ENCODE measurements at places on chromosomes 16 and 17.

- DNase-seq = no peak
These were observed 8.1 kb downstream of the COX6A2 start for GRCh38 chr16:31420037-31420436.

DNA sequence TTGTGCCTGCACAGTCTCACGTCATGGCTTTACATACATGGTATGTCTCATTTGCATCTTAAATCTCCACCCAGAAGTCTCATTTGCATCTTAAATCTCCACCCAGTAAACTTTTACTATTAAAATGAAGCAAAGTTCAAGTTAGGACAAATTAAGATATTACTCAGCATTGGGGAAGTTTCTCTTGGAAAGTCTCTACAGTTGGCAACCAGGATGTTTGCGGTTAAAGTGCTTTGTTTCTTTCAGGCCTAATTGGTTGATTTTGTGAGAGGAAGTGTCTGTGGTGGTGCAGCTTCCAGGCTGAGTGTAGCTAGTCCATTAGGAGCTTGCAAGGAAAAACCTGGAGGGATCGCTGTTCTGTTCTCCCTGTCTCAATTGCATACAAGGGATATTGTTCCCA, 1373.3 kb upstream of the GOT2 start:
- DNase-seq = no peak

GRCh38 chr16:70561623-70562022, 38.0 kb downstream of the SF3B3 start:
- DNase-seq = no peak

GRCh38 chr16:27517664-27518063, 32.0 kb downstream of the GTF3C1 start:
- DNase-seq = no peak

DNA sequence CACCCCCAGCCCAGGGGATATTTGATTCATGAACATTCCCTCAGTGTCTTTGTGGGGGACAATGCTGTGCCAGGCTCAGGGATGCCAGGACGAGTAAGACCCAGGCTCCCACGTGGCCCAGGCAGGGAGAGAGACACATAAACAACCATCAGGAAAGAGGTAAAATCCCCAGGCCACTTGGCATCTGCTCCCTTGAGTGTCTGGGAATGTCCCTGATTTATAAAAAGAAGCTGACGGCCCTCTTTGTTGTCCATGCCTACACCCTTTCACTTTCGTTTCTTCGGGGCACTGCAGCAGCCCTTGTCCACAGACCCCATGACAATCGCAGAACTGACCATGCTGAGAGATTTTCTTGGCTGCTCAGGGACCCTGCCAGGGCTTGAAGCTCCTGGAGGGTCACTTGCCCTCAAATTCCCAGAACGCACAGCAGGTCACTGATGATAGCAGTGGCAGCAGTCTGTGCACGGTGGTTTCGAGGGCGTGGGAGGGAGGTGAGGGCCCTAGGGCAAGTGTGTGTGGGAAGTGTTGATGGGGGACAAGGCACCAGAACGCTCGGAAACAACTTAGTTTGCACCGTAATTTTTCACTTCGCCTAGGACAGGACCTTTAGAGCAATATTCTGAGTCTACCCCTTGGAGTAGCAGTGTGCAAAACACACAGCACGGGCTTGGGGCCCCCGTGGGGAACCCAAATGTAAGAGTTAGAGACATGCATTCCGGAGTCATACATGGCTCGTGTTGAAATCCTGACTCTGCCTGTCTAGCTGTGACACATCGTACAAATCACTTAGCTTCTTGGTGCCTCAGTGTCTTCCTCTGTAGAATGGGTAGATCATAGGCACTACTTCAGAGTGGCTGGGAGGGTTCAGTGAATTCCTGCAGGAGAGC, 4.7 kb downstream of the NOD2 start:
- DNase-seq = no peak

DNA sequence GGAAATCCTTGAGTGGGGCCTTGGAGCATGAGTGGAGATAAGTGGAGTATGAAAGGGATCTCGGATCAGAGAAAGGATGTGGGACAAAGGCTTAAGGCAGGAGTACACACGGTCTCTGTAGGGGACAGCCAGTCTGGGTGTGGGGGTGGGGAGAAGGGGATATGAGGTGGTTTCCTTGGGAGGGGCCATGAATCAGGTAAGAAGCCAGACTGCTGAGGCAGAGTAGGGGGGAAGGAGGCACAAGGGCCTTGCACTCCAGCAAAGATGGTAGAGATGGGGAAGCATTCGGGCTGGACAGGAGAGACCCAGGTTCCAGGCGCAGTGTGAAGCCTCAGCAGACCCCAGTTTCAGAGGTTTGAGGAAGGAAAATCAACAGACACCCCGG, 1.6 kb downstream of the HSD11B2 start:
- no peak for DNase-seq

DNA sequence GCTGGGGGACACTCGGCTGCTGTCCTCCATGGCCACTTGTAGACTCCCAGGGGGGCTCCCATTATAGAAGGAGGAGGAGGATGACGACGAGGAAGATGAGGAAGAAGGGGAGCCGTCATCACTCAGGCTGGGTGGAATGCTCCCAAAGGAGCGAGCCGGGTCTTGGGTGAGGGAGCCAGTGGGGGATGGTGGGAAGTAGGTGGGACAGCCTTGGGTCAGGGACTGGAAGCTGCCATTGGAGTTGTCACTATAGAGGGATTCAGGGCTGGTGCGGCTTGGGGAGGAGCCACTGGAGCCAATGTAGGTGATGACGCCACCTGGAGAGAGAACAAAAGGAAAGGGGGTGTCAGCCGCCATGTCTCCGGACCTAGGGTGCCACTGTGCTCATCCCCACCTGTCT, 3.3 kb downstream of the NR1D1 start:
- DNase-seq = no peak

DNA sequence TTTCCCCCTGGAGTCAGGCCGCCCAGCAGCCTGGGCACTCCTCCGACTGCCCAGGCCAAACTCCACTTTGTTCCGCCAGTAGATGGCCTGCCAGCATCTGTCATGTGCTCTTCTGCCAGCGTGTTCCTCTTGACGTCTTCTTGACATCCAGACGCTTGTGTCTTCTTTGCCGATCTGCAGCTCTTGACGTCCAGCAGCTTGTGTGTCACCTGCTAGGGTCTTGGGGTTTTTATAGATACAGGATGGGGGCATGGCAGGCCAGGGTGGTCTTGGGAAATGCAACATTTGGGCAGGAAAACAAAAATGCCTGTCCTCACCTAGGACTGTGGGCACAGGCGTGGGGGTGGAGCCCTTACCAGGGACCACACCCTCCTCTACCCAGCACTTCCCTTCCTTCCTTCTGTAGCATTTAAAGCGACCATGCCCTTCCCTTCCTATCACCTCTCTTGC, 88.7 kb downstream of the BMERB1 start:
- DNase-seq = no peak

DNA sequence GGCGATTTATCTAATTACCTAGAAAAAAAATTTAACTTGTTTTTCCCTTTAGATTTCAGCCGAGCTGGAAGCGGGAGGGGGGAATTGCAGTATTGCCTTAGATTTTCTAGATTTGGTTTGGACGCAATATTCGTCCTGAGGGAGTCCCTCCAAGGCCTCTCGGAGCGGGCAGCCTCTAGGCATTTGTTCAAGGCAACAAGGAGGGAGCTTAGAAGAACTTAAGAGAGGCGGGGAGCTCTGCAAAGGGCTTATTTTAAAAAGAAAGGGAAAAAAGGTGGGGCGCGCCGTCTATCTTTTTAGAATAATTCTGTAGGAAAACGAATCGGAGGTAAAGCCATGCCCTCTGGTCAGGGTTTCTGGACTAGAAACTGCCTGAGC, 407 bp upstream of the TMEM94 start:
- no peak for DNase-seq

DNA sequence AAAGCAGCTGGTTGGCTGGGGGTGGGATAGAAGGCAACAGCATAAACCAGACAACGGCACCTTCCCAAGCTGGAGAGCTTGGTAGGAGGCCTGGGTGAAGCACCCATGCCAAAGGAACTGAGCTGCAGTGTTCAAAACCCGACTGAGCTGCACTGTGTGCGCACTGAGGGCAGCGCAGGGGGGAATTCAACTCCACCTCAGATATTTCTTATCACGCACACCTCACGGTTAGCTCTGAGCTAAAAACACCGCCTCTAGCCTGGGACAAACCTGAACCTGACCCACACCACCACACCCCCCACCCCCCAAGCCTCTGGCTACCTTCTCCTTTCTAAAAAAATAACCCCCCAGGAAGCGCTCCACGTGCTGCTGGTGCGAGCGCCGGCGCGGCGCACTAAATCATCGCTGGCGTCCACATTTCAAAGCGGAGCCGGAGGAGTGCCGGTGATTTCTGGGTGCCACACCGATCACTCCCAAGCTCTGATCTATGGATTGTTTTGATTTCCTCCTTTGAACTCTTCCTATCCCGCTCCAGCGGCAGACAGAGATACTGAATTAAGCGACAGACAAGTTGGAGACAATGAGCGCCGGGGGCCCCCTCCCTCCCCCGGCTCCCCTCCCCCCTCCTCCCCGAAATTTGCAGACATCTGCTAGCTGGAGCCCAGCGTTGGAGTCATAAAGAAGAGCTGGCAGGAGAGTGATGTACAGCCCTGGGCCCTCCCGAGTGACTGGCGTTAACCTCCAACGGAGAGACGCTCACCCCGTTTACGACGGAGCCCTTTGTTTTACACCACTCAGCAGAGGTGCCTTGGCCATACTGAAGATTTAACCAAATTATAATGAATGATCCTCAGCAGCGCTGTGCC, 85.0 kb downstream of the NOG start:
- peak; percentile 15 for DNase-seq

DNA sequence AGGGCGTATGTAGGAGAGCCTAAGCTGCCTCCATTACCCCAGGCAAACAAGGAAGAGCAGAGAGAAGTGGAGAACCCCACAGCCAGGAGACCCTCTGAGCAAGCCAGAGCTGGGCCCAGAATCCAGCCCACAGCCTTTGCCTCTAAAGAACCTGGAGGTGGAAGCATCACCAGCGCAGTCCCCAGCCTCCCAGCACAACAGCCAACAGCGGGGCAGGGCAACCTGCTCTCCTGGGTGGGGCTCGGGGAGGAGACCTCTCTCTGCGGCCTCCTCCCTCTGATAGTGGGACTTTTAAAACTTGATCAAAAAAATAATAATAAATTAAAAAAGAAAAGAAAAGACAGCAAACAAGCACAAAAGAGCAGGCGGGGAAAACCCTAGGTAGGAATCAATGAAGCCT, 45.9 kb downstream of the AXIN2 start:
- no peak for DNase-seq

GRCh38 chr17:28320215-28321061, 1.4 kb downstream of the TMEM97 start:
- no peak for DNase-seq

DNA sequence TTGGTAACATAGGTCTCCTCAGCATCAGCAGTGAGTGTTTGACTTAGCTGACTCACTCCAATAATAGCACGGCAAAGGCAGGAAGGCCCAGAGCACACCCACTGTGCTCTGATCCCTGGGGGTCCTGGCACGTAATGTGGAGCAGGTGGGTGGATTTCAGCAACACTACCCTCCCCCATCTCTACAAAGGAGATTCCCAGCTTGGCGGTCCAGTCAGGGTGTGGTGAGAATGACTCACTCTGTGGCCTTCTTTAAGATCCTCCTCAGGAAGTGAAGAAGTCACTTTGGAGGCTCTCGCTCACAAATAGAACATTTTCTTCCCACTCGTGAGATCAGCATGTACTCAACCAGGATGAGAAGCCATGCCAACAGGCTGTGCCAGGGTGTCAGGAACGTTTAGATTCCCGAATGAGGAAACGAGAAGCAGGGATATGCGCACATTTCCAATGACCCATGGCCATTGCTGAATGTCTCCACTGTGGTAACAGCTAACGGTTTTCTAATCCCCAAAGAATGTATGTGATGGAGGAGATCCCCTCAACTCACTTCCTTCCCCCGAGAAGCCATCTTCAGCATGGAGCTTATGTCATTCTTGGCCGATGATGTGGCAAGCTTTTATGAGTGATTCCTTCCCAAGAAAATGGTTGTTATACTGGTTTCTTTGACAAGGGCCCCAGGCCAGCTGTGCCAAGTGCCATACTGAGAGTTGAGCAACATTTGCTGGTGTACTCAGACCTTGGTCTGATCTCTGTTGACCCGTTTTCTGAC, 365.2 kb downstream of the C16orf95 start:
- no peak for DNase-seq

DNA sequence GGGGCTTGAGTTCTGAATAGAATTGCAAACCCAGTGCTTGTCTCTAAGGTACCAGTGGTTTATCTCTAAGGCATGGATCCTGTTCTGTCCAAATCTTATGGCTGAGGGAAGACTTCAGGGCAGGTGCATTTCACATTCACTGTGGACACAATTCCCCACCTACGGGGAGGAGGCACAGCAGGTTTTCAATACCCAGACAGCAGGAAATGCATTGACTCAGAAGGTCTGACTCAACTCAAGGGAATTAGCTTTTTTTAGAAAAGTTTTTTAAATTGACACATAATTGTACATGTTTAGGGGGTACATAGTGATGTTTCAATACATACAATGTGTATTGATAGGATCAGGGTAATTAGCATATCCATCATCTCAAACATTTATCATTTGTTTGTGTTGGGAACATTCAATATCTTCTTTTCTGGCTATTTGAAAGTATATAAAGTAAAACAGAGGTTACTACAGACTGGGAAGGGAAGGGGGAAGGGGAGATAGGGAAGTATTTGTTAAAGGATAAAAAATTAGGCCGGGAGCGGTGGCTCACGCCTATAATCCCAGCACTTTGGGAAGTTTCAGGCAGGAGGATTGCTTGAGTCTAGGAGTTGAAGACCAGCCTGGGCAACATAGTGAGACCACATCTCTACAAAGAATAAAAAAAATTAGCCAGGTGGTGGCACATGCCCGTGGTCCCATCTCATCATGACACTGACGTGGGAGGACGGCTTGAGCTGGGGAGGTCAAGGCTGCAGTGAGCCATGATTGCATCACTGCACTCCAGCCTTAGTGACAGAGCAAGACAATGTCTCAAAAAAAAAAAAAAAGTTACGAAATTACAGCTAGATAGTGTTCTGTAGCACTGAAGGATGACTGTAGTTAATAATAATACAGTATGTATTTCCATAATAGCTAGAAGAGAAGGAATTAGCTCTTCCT, 54.9 kb downstream of the RGS9 start:
- no peak for DNase-seq

GRCh38 chr16:71734511-71734910, 10.0 kb upstream of the PHLPP2 start:
- DNase-seq = no peak

- peak; percentile 48 for DNase-seq
These were observed 174.2 kb downstream of the TANC2 start for GRCh38 chr17:63140255-63140654.
